Activated naive CD4-positive, alpha-beta T cell treated with anti-CD3 and anti-CD28 coated beads, Interleukin-2, amount 50 U/mL, for 72 hours (primary cell): ENCODE measurements at places on chromosomes 5 and 9.

- no peak for DNase-seq
These were observed 144.3 kb downstream of the MACIR start for GRCh38 chr5:103402851-103403250.

DNA sequence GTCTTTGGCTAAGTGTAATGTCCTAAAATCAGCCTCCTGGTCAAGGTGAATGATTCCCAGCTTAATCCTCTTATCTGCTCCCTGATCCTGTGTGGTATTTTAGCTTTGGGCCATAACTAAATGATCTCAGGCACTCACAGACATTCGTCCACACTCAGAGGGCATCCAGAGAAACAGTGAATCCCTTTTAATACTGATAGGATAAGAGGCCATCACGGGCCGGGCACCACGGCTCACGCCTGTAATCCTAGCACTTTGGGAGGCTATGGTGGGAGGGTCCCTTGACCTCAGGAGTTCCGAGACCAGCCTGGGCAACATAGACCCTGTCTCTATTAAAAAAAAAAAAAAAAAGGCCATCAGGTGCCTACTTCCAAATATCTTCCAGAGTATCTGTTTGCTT is 6.3 kb downstream of the PDCL start:
- DNase-seq, result no peak

DNA sequence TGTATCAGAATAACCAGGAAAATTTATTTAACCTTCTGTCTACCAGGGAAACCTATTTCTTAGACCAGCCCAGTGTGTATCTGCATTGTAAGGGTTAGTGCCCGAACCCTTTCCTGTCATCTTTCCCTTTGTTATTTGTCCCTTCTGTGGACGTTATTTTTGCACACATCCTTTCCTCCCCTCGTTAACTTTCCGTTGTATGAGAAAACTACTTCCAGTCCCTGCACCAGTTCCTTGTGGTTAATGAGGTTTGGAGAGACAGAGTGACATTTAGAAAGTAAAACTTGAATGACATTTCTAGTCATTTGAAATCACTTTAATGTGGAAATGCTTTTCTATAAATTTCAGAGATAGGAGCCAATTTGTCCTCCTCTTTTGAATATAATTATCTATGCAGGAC is 4.3 kb upstream of the IFNB1 start:
- DNase-seq, result no peak

- DNase-seq, result no peak
These were observed 49.4 kb upstream of the SLC25A51 start for GRCh38 chr9:37953206-37953774.
